Aorta (tissue), 5 donors: ENCODE measurements at places on chromosomes 7 and 10. TPM values are rescaled to one million over a fixed set of nuclear protein-coding genes. Genes with fewer than 3 reads are reported as not detected.

Gene DENND2A
- 19.2 TPM for total RNA-seq

Gene MYOZ1
- 13.1 TPM for total RNA-seq

Gene RHOBTB1
- total RNA-seq: 12.9 TPM

Gene TRIM73
- 2.9 TPM for total RNA-seq

Gene IRF5
- 15.5 TPM for total RNA-seq

Gene C10orf90
- not detected for total RNA-seq

Gene SDK1
- total RNA-seq: 20.0 TPM

Gene ADAMTS14
- total RNA-seq: 2.4 TPM

Gene PLXNA4
- total RNA-seq: 30.1 TPM

GRCh38 chr7:44281811-44282600 is 43.4 kb downstream of the CAMK2B start:
- DNase-seq: peak; percentile 40

DNA sequence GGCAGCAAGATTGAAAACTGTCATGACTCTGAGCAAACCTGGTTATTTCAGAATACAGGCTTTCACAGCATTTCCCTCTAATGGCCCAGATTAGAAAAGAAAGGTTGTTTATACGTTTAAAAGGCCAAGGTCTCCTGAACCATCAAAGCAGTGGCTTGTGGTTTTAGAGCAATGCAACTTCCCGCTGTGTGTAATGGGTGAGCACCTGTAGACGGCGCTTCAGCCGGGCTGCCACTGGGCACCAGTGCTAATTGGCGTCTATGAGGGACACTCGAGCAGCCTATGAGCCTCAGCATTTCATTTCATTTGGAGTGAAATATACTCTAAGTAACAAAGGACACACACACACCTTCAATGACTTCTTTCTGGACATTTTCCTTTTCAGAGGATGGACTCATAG is 671.0 kb upstream of the FZD8 start:
- no peak for DNase-seq

- DNase-seq: no peak
Observed at GRCh38 chr7:43869867-43870240, 537 bp upstream of the MRPS24 start.

GRCh38 chr10:1475098-1475591 is 262.2 kb downstream of the ADARB2 start:
- no peak for DNase-seq

DNA sequence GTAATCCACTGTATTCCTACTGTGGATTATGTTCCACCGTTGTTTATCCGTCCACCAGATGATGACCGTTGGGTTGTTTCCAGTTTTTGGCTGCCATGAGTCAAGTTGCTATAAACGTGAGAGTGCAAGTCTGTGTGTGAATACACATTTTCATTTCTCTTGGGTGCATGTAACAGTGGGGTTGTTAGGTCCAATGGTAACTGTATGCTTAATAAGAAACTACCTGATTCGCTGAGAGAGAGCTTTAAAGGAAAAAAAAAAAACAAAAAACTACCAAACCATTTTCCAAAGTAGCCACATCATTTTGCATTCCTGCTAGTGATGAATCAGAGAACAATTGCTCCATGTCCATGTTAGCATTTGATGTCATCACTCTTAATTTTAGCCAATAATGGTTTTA is 15.9 kb downstream of the UBN2 start:
- no peak for DNase-seq

GRCh38 chr10:7986851-7987250 is 67.6 kb upstream of the GATA3 start:
- DNase-seq: no peak

DNA sequence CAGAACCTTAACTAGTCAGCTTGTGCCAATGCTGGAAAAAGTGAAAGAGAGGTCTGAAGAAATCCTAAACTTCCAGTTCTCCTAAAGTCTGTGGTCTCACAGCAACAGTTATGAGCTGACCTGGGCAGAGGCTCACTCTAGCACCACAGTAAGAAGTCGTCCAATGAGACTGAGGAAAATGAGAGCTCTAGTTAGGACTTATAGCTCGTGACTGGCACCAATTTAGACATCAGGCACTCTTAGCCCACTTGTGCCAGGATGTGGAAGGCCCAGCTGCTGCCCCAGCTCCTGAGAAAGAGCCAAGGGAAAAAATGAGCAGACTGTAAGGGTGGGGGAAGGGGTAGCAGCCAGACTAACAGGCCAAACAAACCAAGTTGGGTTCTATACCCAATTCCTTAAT is 7.6 kb downstream of the MMS19 start:
- no peak for DNase-seq

DNA sequence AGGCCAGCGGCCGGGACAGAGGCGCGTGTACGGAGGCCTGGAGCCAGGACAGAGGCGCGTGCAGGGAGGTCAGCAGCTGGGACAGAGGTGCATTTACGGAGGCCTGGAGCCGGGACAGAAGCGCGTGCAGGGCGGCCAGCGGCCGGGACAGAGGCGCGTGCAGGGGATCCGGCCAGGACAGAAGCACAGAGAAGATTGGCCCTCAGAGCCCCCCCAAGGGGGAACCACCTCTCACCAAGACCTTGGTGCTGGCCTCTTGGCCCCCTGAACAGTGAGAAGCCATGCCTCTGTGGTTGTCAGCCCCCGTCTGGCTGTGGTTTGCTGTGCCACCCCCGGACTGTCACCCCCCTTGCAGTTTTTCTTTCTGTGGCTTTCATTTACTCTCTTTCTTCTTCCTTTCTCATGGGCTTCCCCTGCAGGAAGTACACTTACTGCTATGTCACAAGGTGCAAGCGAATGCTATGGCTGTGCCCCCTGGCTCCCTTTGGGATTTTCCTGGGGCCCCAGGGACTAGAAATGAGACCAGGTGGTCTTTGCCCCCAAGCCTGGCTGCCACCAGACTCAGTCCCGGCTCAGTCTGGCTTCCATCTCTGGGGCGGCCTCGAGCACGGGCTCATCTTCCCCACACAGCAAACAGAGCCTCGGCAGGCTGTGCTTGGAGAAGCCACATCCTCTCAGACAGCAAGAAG is 41.1 kb downstream of the INSIG1 start:
- DNase-seq: no peak

GRCh38 chr10:3757638-3758490 is 27.1 kb downstream of the KLF6 start:
- no peak for DNase-seq

GRCh38 chr7:55279080-55279845 is 85.9 kb upstream of the LANCL2 start:
- DNase-seq: no peak

DNA sequence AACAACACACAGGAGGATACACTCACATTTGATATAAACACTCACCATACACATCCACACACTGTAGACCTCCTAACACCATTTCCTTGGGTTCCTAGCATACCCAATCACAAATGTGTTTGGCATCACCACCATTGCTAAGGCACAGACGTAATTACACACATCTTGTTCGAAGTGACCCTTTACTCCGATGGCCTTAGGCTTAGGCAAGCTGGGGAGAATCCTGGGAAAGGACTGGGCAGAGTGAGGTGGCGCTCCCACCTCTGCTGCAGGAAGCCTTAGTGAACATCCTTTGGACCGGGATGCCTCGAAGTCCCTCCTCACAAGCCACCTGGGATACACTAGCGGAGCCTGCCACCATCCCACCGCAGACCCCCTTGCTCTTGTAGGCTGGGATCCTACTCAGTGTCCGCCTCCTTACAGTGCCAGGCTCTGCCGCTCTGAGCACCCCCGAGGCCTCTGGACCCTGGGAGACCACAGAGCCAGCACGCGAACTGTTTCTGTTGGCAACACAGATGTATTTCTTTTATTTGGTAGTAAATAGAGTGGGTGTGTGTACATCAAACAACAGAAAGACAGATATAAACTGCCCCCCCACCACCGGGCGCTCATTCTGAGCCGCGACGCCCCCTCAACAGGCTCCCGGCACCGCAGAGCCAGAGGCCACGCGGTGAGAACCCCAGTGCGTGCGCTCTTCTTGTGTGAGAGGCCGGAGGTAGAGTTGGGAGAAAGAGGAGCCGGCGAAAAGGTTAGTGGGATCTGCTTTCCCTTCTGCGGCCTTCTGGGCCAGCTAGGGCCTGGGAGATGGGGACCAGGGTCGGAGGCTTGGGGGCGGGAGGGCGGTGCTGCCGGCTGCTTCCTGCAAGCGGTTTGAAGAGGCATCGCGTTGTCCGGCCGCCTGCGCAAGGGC is 5.9 kb upstream of the HMX2 start:
- no peak for DNase-seq

GRCh38 chr7:832167-832967 is at the start of gene SUN1:
TSS of gene SUN1 (plus strand) at chr7:832476. CDS start at chr7:832525, 49 bp downstream.
- DNase-seq: no peak

GRCh38 chr10:101878869-101879268 is 35.3 kb upstream of the KCNIP2 start:
- no peak for DNase-seq

GRCh38 chr7:73933091-73933490 is 72.1 kb downstream of the TMEM270 start:
- no peak for DNase-seq
